ENCODE measurements at places on chromosomes 4 and X. TPM values are rescaled to one million over a fixed set of nuclear protein-coding genes. Genes with fewer than 3 reads are reported as not detected.

Gene ASB5
- 47.0 TPM for polyA plus RNA-seq

Gene CLTRN
- 0.21 TPM for polyA plus RNA-seq

Gene SH2D1A
- not detected for polyA plus RNA-seq

DNA sequence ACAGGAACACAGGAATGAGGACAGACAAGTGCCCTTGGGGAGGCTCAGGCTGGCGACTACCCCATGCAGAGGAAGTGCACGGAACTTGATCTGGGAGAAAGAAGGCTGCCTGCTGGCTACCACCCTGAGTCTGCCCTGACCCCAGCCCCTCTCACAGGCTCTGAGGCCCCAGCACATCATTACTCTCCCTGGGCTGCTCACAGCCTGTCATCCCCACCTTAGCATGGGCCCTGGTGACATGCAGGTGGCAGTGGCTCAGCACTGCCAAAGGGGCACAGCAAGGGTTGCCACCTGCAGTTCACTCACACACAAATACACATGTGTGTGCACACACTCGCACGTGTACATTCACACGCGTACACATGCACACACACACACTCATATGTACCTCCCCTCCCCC, 26.1 kb upstream of the MAMLD1 start:
- DNase-seq: no peak

DNA sequence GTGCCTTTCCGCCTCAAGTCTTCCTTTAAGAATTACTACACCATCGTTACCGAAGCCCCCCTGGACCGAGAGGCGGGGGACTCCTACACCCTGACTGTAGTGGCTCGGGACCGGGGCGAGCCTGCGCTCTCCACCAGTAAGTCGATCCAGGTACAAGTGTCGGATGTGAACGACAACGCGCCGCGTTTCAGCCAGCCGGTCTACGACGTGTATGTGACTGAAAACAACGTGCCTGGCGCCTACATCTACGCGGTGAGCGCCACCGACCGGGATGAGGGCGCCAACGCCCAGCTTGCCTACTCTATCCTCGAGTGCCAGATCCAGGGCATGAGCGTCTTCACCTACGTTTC, 2.2 kb downstream of the PCDH10 start:
- DNase-seq: no peak
